ENCODE measurements at places on chromosomes 3 and 15.
A peak's percentile ranks its signal among the peaks of the same experiment; 100 is the strongest.

GRCh38 chr15:80160570-80161156, 7.9 kb downstream of the FAH start:
- DNase-seq = peak; percentile 95

- DNase-seq = no peak
Measured at GRCh38 chr15:37016231-37016630, 84.1 kb downstream of the MEIS2 start.

DNA sequence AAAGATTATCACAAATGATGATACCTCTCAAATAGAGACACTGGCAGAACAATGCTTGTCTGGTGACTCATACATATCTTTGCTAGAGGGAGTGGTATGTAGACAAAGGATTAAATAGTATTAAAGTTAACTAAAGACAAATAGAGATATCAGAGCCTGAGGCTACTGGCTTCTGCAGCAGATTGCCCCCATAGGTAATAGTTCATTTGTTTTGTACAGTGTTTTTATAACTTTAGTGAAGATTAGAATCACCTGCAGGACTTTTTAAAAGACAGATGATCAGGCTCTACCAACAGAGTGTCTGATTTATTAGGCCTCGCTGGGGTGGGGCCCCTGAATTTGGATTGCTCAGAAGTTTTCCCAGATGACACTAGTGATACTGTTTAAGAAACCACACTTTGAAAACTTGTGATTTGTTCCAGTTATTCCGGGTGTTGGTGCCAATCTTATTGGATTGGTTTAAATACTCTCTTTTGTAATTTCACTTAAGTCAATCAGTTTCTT, 96.4 kb downstream of the NAALADL2 start:
- DNase-seq = no peak

- DNase-seq = no peak
Measured at GRCh38 chr3:3559786-3560185, 239.4 kb upstream of the LRRN1 start.

GRCh38 chr15:62883938-62884479, 158.5 kb upstream of the TPM1 start:
- DNase-seq = no peak

DNA sequence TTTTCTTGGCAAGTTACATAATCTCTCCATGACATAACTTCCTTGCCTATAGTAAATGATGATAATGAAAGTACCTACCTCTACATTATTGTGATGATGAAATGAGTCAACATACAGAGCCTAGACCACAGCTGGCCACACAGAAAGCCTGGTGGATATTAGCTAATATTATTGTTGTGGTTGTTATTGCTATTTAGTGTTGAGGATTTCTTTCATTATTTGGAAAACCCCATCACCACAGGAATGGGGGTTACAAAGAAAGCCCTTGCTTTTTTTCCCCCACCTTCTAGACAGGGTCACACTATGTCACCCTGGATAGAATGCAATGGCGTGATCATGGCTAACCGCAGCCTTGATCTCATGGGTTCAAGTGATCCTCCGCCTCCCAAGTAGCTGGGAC, 125.0 kb downstream of the PDZRN3 start:
- DNase-seq = no peak

- no peak for DNase-seq
Measured at GRCh38 chr3:156251424-156251823, 131.0 kb downstream of the KCNAB1 start.

GRCh38 chr15:59199626-59200465, 6.8 kb upstream of the LDHAL6B start:
- DNase-seq = no peak

DNA sequence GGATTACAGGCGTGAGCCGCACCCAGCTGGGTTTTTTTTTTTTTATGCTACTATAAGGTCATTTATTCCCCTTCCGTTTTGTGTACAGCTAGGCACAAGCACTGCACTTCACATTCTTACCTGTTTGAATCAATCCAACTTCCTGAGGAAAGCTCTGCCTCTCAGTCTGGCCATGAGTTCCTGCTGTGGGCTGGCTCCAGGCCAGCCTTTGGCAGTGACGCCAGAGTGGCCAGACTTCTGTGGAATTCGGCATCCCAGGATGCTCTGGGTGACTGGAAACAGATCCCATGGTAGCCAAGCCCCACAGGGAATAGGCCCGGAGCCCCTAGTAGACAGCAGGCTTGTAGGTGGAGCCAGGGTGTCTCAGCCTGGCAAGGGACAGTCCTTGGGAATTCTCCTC, 21.5 kb upstream of the TIMP4 start:
- DNase-seq = peak; percentile 60

GRCh38 chr15:95194746-95195145, 963.4 kb downstream of the MCTP2 start:
- DNase-seq = no peak

- DNase-seq = no peak
Measured at GRCh38 chr15:70098153-70098460, 390 bp upstream of the TLE3 start.

- DNase-seq = no peak
Measured at GRCh38 chr3:101521211-101521701, 8.2 kb upstream of the SENP7 start.

DNA sequence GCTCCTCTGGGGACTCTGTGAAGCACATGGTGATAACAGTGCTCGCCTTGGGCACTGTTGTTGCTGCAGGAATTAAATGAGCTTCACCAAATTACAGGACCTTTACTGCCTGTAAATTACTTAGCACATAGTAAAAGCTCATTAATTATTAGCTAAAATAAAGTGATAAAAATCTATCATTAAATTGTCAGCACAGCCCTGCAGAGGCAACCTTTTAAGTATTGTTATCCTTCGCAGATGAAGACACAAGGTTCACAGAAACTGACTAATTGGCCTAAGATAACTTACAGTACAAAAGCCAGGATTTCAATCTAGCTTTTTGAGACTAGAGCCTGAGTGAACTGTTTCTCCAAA, 96.0 kb downstream of the ST6GAL1 start:
- no peak for DNase-seq

- DNase-seq = no peak
Measured at GRCh38 chr15:69317392-69317841, 18.7 kb downstream of the PAQR5 start.

DNA sequence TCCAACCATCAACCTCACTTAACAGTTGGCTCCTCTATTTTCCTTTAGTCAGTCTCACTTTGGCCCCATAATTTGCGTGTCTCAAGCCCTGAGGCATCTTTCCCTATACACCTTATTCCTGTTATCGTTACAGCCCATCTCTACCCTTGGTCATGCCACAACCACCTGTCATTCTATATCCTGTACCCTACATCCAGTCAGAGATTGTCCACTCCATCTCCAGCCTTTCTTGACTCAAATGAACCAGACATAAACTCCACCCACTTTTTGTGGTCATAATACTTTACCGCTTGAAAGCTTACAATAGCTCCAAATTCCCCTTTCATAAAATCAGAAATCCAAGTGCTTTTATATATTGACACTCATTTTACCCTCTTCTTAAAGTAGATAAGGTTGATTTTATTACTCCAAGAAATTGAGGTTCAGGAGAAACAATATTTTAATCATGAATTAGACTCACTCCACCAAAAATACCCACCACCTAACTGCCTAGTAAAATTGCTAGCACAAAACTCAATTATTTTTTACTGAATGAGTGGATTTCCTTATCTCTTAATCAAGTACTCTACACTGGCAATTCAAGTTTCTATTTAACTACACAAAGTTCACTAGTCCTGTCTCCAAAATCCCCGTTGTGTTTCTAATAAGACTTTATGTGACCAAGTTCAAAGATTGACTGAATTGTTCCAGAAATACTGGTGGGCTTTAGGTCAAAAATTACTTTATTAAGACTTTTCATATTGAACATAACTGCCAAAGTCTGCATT, 9.1 kb downstream of the CCR4 start:
- no peak for DNase-seq

DNA sequence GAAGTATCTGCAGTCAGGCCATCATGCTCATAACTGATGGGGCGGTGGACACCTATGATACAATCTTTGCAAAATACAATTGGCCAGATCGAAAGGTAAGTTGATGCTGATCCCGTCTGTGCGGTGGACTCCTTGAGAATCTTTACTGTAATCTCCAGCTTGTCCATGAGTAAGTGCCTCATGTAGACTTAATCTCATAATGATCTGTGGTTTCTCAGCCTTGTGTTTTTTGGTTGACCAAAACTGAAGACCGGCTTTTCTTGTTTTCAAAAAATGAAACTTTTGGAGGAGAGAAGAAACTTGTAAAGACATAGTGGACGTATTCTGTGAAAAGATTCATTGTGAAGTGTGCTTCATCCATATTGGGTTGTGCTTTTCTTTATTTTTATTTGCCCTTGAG, 285.7 kb downstream of the LRTM1 start:
- no peak for DNase-seq

- DNase-seq = no peak
Measured at GRCh38 chr3:41202075-41202833, 2.9 kb downstream of the CTNNB1 start.

GRCh38 chr15:93929375-93930094, 301.8 kb upstream of the MCTP2 start:
- no peak for DNase-seq
